ENCODE measurements at places on chromosomes 12 and 14. TPM values are rescaled to one million over a fixed set of nuclear protein-coding genes. Genes with fewer than 3 reads are reported as not detected.

GALNT16 gene
- total RNA-seq: 0.87 TPM

PMCH gene
- total RNA-seq: not detected

NID2 gene
- total RNA-seq: 32.5 TPM

- no peak for DNase-seq
Observed at GRCh38 chr14:24253936-24254335, 9.0 kb downstream of the TGM1 start.

- DNase-seq: no peak
Observed at GRCh38 chr12:53147653-53148052, 32.9 kb upstream of the ZNF740 start.
